ENCODE measurements at places on chromosomes 1 and 21. TPM values are rescaled to one million over a fixed set of nuclear protein-coding genes. Genes with fewer than 3 reads are reported as not detected.

KCNK1 gene
- 8.5 TPM for total RNA-seq

OR2M7 gene
- total RNA-seq, result not detected

ADORA1 gene
- not detected for total RNA-seq

FABP3 gene
- 19.2 TPM for total RNA-seq

OVAAL gene
- total RNA-seq, result not detected

SLAMF8 gene
- total RNA-seq, result 9.9 TPM

DRAM2 gene
- 27.7 TPM for total RNA-seq

MARK1 gene
- total RNA-seq, result 11.9 TPM

RBM11 gene
- 1.5 TPM for total RNA-seq

PRAMEF7 gene
- not detected for total RNA-seq

MCOLN3 gene
- total RNA-seq, result 2.3 TPM

CEP104 gene
- 27.3 TPM for total RNA-seq

AKR7A3 gene
- 2.5 TPM for total RNA-seq

MTHFR gene
- total RNA-seq, result 81.4 TPM

GPR89B gene
- 19.4 TPM for total RNA-seq

PCSK9 gene
- 0.21 TPM for total RNA-seq

LCE6A gene
- not detected for total RNA-seq

RNF220 gene
- total RNA-seq, result 125 TPM

AMY1C gene
- total RNA-seq, result not detected

FCRL6 gene
- total RNA-seq, result not detected

OR2T2 gene
- not detected for total RNA-seq

B3GALT5 gene
- total RNA-seq, result not detected

JAM2 gene
- total RNA-seq, result 20.9 TPM

Data from thoracic aorta (tissue), 2 donors.